ENCODE measurements at places on chromosomes 4 and X.

DNA sequence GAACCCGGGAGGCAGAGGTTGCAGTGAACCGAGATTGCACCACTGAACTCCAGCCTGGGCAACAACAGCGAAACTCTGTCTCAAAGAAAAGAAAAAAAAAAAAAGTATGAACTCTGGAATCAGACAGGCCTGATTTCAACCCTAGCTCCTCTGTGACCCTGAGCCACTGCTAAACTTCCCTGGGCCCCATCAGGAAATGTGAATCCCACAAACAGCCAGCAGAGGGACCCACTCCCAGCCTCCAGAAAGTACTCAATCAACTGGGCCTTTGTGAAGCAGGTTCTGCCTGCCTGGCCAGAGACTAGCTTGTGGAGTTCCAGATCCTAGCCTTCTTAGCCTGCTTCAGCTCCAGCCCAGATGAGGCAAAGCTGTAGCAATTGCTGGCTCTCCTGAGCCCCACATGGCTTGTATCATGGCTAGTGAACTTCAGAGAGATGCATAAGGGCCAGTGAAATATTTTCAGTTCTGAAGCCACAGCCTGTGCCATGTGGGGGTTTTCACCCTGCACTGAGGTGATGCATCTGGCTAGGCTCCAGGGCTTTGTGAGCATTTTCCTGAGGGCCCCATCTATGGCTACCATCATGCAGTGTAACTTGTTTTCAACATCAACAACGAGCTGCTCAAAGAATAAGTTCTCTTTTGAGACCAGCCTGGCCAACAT lies 7.2 kb upstream of the IDS start:
- DNase-seq = peak; percentile 35

DNA sequence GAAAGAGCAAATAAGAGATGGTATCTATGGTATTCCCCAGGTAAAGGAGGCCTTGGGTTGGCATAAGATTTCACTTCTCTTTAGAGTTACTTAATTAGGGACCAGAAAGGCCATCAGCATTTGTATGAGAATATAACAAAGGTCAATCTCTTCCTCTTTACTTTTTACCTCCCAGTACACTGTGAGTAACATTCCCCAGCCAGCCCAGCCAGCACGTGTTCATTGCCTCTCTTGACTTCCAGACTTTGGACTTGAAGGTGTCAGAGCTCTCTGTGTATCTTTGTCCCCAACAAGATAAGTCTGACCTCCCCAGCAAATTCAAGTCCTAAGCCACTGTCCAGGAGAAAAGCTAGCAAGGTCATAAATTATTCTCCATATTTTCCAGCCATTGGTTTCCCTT lies 110.5 kb downstream of the AR start:
- DNase-seq = no peak

DNA sequence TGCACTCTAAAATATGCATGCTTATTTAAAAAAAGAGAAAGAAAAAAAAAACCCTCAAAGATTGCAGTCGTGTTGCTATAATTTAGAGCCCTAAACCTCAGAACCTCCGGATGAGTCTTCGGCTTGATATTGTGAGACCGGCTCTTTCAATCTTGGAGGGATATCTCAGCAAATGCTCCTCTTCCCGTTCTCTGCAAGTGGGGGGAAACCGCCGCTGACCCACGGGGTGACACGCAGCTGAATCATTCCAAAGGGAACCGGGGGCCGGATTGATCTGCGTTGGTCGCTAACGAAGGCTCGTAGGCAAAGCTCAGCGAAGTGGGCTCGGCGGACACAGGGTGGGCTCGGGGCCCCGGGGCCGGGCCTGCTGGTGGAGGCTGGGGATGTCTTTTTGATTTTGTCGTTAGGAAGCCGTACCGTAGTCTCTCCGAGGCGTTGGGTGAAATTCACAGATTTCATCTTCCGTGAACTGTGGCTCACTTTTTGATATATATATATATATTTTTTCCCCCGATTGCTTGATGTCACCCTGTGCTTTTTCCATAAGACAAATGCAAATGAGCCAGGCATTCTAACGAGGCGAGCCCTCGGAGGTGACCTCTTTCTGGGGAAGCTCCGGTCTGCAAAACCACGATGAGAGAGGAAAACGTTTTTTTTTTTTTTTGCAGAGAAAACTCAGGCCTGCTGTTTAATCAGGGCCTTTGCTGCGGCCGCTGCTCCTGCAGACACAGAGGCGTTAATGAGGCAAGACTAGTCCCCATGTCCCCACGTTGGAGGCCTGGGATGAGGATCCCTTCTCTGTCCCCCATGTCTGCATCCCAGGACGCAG lies 110.7 kb upstream of the PPP2R3B start:
- DNase-seq = no peak

GRCh38 chr4:121053601-121054143 lies 18.7 kb downstream of the NDNF start:
- DNase-seq = peak; percentile 58

DNA sequence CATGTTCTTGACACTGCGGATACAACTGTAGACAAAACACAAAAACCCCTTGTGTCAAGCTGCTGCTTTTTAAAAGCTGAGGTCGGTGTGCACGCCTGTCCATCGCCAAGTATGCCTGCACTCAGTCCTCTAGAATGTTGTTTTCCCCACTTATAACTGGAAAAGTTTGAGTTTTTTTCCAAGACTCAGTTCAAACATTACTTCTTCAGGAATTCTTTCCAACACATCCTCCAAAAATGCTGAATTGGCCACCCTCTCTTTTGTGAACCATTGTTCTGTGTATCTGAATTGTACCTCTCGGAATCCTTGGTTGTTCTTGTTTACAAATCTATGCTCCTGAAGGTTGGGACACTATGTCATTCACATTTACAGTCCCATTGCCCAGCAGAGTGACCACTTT lies 94.6 kb downstream of the REELD1 start:
- no peak for DNase-seq

- no peak for DNase-seq
Observed at GRCh38 chrX:37542791-37543190, 28.7 kb upstream of the LANCL3 start.
